ENCODE measurements at places on chromosomes 1 and 21. TPM values are rescaled to one million over a fixed set of nuclear protein-coding genes. Genes with fewer than 3 reads are reported as not detected.

The FCAMR gene
- not detected for total RNA-seq

The HSD3B2 gene
- not detected for total RNA-seq

The OXCT2 gene
- 3.4 TPM for total RNA-seq

The AGMAT gene
- total RNA-seq = 0.21 TPM

The ARHGAP29 gene
- 39.4 TPM for total RNA-seq

The DYRK3 gene
- total RNA-seq = 11.9 TPM

The SHE gene
- total RNA-seq = 6.1 TPM

The PGLYRP4 gene
- not detected for total RNA-seq

The U2AF1 gene
- total RNA-seq = 84.7 TPM
